ENCODE measurements at places on chromosomes 12 and 14.

DNA sequence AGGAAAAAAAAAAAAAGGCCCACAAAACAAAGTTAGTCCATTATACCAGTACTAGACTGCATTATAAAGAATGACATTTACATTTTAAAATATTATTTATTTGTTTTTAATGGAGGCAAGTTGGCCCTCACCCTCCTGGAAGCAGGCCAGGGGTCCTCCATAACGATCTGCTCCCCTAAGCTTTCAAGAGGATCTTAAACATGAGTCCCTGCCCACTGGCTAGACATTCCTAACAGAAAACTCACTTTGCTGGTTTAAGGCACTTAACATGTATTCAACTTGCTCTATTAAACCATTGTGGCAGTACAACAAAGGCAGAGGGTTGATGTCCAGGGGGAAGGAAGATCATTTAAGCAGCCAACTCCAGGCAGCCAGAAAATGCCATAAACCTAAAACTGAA lies 111.4 kb downstream of the STXBP6 start:
- no peak for DNase-seq

DNA sequence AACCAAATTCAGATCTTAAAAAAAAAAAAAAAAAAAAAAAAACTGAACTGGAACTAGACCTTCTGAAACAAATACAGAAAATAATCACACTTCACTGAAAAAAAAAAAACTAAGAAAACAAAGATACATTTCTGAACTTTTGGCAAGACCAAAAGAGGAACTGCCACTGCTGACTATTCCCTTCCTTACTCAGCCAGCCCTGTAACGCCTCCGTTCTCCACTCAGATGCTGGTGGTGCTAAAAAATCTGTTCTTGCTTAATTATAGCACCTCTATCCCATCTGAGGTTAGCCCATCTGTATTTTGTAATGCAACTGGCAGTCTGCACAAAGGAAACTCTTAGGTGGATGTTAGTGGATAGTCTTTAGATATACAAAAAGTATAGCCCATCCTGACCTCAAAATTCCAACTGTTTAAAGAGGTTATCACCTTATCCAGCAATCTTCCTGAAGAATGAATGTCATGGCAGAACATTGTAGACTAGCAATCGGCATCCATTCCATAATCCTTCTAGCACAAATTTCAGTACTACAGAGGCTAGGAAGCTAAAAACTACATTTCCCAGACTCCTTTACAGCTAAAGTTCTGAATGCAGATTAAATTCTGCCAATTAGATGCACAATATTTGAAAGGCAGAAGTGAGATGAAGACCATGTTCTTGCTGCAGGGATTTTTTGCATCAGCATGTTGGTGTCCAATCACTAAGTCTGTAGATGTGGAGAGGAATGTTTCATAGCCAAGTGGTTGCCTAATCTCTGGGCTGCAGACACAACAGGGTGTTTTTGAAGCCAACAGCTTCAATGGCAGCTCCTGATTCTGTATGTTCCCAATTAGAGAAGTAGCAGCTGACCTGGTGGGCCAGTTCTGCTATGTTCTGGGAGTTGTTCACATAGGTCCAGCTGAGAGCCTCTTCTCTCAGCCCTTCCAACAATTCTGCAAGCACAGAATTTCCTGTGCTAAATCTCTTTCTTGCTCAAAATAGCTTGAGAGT lies 5.7 kb downstream of the MAP3K9 start:
- DNase-seq = no peak

GRCh38 chr14:101717663-101718490 lies 43.6 kb upstream of the PPP2R5C start:
- DNase-seq = no peak

DNA sequence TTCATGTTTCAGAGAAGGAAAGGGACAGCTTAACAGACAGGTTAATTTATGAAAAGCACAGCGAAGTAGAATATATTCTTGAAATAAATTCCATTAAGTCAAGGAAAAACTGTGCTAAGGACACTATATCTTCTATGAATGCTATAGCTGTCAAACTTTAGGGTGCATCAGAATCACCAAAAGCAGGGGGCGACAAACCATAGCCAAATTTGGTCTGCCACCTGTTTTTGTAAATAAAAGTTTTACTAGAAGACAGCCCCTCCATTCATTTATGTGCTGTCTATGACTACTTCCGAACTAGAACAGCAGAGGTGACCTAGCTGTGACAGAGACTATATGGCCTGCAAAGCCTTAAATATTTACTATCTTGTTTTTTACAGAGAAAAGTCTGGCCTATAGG lies 25.9 kb downstream of the PPP4R3A start:
- DNase-seq = no peak

- DNase-seq = no peak
Measured at GRCh38 chr12:1532375-1533165, 61.8 kb downstream of the FBXL14 start.
